ENCODE measurements at places on chromosomes 6 and 20. TPM values are rescaled to one million over a fixed set of nuclear protein-coding genes. Genes with fewer than 3 reads are reported as not detected.

ARFGEF3 gene
- 0.07 TPM for total RNA-seq

PRDM13 gene
- total RNA-seq = not detected

NNAT gene
- total RNA-seq = not detected

MACROD2 gene
- total RNA-seq = 5.5 TPM

Data from right lobe of liver (tissue), 6 donors.